Uterine smooth muscle cell (primary cell): ENCODE measurements at places on chromosomes 11 and 22. TPM values are rescaled to one million over a fixed set of nuclear protein-coding genes. Genes with fewer than 3 reads are reported as not detected.

The STK33 gene
- 2.9 and 4.7 TPM in 2 replicates for total RNA-seq

The CHST1 gene
- 0.89 and 1.7 TPM in 2 replicates for total RNA-seq

The AMPD3 gene
- 7.0 and 7.2 TPM in 2 replicates for total RNA-seq

The TOMT gene
- total RNA-seq, result not detected in 2 replicates

The SCARF2 gene
- total RNA-seq, result 18.2 and 36.9 TPM in 2 replicates

The ROBO4 gene
- 1.1 and 3.0 TPM in 2 replicates for total RNA-seq
